Lung (tissue), 17 donors: ENCODE measurements at places on chromosomes 11 and 22. TPM values are rescaled to one million over a fixed set of nuclear protein-coding genes. Genes with fewer than 3 reads are reported as not detected.
A peak's percentile ranks its signal among the peaks of the same experiment; 100 is the strongest.

Gene C11orf16
- 8.4 TPM for total RNA-seq

DNA sequence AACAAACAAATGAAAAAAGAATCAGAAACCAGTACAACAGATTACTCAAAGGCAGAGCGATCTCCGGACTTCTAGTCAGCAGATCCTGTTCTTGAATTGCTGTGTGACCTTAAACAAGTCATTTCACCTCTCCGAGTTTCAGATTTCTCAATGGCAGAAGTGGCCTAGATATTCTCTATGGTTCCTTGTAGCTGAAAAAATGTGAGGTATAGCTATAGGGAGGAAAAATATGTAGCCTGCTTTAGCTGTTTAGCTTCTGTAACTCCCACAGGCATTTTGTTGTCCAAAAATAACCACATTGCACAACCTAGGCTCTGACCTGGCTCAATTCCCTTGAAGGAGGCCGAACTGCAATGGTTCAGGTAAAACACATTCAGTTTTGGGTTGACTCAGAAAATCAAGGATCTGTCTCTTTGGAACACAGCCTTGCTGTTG is 100.7 kb downstream of the DBX1 start:
- no peaks in the 10 kb centered on the region for H3K27me3 ChIP-seq
- DNase-seq: no peak
- no peak overlapping the region for H3K27ac ChIP-seq
- H3K36me3 ChIP-seq: peaks cover 16% of the 10 kb centered on the region
- no peaks in the 10 kb centered on the region for H3K4me1 ChIP-seq
- H3K4me3 ChIP-seq: no peak overlapping the region

GRCh38 chr11:102485095-102485722 is 32.6 kb upstream of the TMEM123 start:
- no peak overlapping the region for H3K27ac ChIP-seq
- H3K27me3 ChIP-seq: no peaks in the 10 kb centered on the region
- H3K36me3 ChIP-seq: no peaks in the 10 kb centered on the region
- DNase-seq: no peak

DNA sequence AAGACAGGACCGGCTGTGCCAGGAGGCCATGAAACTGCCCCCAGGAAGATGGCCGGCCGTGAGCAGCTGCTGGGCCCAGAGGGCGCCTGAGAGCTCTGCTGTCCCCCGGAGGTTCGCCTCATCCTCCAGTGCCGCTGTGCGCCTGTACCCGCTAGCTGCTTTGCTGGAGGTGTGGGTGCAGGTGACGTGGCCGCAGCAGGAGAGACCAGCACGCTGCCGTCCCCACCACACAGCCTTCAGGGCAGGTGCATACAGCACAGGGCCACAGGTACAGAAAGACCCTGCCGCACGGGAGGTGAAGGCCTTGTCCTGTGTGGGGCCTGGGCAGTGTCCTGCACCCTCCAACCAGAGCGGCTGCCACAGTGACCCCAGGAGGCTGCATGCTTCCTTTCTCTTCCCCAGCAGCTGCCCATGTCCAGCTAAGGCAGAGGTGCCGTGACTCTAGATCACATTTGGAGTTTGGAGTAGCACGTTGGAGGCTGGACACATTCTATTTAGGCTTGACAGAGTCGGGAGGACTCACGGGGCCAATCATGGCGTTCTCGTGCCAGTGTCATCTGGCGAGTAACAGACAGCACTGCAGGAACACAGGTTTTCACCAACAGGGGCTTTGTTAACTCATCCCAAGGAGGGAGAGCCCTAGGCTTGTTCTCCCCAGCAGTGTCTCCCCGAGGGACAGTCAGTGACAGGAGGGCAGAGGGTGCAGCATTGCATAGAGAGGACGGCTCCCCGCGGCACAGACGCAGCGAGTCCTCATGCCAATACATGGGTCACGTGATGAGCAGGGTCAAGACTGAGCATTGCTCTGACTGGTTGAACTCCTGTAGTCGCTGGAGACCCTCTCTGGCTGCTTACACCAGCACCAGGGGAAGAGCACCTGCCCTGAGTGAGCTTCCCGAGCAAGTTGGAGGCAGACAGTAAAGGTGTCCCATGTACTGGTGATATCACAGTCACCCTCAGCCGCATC is 18.7 kb upstream of the PANX2 start:
- H3K36me3 ChIP-seq: peaks cover 2% of the 10 kb centered on the region
- H3K27ac ChIP-seq: no peak overlapping the region
- no peak overlapping the region for H3K4me3 ChIP-seq
- no peak for DNase-seq

- H3K4me1 ChIP-seq: peaks cover 38% of the 10 kb centered on the region
- H3K36me3 ChIP-seq: no peaks in the 10 kb centered on the region
- DNase-seq: no peak
- H3K27me3 ChIP-seq: no peaks in the 10 kb centered on the region
- H3K27ac ChIP-seq: no peak overlapping the region
These were observed 83.3 kb upstream of the PICALM start for GRCh38 chr11:86152006-86152862.

Gene ACR
- 1.1 TPM for total RNA-seq

DNA sequence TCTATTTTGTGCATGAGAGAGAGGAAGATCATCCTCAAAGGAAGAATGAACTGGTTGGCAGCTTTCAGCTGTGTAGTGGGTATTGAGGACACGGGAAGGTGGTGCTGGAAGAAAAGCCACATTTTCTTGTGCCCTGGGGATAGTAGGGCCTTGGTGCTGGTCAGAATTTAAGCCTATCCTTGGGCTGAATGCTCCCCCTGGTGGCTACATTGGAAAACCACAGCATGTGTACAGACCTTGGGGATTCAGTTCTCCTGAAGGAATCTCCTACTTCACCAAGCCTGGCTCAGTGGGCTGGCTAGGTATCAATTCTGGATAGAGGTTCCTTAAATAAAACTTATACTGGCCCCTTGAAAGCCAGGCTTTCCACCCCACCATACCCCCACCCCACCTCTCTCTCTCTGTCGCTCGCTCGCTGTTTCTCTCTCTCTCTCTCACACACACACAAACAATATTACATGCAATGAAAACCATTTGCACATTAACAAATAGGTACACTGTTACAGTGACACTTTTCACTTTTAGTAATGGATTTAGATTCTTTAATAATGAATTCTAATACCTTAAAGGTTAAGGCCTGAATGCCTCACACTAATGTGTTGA is 2.8 kb upstream of the OR51M1 start:
- H3K36me3 ChIP-seq: no peaks in the 10 kb centered on the region
- H3K4me3 ChIP-seq: no peak overlapping the region
- H3K27me3 ChIP-seq: no peaks in the 10 kb centered on the region
- no peaks in the 10 kb centered on the region for H3K4me1 ChIP-seq
- no peak overlapping the region for H3K27ac ChIP-seq
- DNase-seq: peak; percentile 60

DNA sequence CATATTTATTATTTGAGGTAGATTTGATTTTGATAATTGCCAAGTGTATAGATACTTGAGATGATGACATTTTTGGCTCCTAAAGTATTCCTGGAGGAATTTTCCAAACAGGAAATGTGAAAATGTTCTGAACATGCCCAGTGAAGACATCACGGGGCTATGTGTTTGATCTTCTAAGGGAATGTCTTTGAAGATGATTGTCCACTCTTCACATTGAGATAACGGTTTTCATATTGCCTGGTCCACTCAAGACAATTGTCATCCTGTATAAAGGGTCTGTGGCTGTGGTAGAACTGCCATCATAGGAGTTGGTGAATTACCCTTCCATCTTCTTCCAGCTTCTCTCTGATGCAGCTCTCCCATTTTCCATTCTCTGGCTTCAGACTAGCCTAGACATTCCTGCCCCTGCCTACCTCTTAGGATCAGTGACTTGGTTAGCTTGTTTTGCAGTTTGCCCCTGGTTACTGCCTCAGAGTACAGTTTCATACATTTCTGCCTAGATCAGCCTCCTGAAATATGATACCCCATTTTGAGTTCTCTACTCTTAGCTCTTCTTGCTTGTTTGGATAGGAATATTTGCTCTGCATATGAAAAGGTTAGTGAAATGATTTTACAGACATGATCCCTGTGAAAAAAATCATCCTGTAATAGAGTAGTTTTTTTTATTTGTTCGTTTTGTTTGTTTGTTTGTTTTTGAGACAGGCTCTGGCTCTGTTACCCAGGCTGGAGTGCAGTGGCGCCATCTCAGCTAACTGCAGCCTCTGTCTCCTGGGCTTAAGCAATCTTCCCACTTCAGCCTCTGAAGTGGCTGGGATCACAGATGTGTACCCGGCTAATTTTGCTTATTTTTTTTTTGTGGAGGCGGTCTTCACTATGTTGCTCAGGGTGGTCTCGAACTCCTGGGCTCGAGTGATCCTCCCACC is 111.4 kb upstream of the SORL1-AS1 start:
- peaks cover 2% of the 10 kb centered on the region for H3K4me1 ChIP-seq
- H3K27ac ChIP-seq: no peak overlapping the region
- no peak overlapping the region for H3K4me3 ChIP-seq
- peak; percentile 56 for DNase-seq
- peaks cover 4% of the 10 kb centered on the region for H3K36me3 ChIP-seq
- no peaks in the 10 kb centered on the region for H3K27me3 ChIP-seq

GRCh38 chr11:2549876-2550605 is 105.2 kb downstream of the KCNQ1 start:
- H3K4me1 ChIP-seq: peaks cover 3% of the 10 kb centered on the region
- no peak overlapping the region for H3K4me3 ChIP-seq
- H3K36me3 ChIP-seq: no peaks in the 10 kb centered on the region
- DNase-seq: peak; percentile 92
- no peaks in the 10 kb centered on the region for H3K27me3 ChIP-seq

- H3K27me3 ChIP-seq: no peaks in the 10 kb centered on the region
- H3K27ac ChIP-seq: no peak overlapping the region
- DNase-seq: no peak
- no peaks in the 10 kb centered on the region for H3K36me3 ChIP-seq
- no peak overlapping the region for H3K4me3 ChIP-seq
- peaks cover 14% of the 10 kb centered on the region for H3K4me1 ChIP-seq
These were observed 60.7 kb upstream of the CSNK2A3 start for GRCh38 chr11:11413776-11414175.

GRCh38 chr22:38755911-38756532 is at the start of gene SUN2:
Gene SUN2 (minus strand): TSS chr22:38755998. CDS start chr22:38752628, 3,370 bp downstream.
- H3K4me3 ChIP-seq: peak within 1 kb of the TSS; percentile 52
- H3K4me1 ChIP-seq: no peaks in the 10 kb centered on the region
- H3K36me3 ChIP-seq: peaks cover 9% of the 10 kb centered on the region

GRCh38 chr22:50621356-50621880 is 6.5 kb downstream of the ARSA start:
- peaks cover 8% of the 10 kb centered on the region for H3K4me1 ChIP-seq
- H3K4me3 ChIP-seq: no peak overlapping the region
- H3K27me3 ChIP-seq: no peaks in the 10 kb centered on the region
- no peak for DNase-seq
- H3K36me3 ChIP-seq: peaks cover 14% of the 10 kb centered on the region

Gene OR56A1
- total RNA-seq: 0.09 TPM

Gene MRGPRX4
- not detected for total RNA-seq
